ENCODE measurements at places on chromosomes 1 and 21.

DNA sequence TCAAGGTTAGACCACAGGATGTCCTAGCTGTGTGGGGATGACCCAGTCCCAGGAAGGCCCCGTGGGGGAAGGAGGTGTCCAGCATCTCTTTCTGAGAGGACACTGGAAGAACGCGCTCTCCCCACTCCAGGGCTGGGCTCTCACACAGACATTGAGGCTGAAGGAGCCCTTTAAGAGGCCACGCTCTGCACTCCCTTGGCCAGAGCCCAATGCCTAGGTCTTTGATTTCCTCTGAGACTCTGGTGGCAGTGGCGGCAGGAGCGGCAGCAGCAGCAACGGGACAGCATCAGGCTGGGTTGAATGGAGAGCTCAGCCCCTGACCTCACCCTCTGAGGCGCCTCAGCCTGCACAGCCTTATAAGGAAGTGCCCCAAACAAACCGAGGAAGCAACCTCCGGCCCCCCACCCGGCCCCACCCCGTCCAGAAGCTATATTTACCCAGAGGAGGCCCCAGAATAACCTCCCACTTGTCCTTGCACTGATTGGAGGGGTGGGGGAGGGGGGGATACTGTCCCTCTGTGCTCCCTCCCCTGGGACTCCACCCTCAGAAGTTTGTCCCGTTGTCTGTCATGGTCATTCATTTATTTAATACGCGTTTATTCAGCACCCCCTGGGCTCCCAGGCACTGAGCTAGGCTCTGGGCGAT, 12.3 kb downstream of the NES start:
- DNase-seq, result no peak

DNA sequence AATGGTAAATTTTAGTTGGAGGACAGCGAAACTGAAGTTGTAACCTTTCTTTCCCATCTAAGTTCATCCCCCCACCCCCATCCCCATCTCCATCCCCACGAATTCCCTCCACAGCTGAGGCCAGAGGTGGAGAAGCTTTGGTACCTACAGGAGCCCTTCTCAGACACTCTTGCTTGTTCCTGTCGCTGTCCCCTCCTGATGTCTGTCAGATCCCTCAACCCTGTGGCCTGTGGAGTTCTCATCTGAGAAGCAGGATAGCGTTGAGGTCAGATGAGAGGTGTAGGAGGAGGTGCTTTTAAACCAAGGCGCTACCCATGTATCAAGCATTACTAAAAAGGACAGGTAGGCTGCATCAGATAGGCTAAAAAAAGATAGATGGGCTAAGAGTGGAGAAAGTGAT, 769 bp downstream of the NTPCR start:
- peak; percentile 6 for DNase-seq

- no peak for DNase-seq
These were observed 26.2 kb downstream of the TP73 start for GRCh38 chr1:3678361-3679097.

GRCh38 chr1:155309423-155310021, 856 bp downstream of the FDPS start:
- DNase-seq, result no peak

DNA sequence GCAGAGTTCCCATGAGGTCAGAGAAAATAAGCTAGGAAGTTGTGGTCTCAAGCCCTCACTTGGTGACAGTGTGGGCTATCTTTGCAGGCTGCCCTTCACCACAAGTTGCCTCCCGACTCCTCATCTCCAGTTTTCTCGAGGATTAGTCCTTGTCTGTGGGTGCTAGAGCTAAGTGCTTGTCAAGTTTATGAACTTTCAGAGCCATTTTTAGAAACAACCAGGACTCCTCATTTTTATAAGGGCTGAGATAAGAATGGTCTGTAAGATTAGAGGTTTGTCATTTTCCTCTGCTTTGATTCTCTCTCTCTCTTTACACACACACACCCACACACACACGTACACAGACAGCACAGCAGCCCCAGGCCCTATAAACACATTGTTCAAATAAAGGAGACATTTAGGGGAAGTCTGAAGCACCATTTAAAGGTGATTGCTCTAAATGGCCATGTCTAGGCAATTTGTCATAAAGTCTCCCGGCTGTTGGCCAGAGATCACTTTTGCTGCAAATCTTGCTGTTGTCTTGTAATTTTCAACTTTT, 127.2 kb downstream of the LACTBL1 start:
- no peak for DNase-seq

- no peak for DNase-seq
These were observed 12.2 kb downstream of the CAMK1G start for GRCh38 chr1:209595599-209596285.

DNA sequence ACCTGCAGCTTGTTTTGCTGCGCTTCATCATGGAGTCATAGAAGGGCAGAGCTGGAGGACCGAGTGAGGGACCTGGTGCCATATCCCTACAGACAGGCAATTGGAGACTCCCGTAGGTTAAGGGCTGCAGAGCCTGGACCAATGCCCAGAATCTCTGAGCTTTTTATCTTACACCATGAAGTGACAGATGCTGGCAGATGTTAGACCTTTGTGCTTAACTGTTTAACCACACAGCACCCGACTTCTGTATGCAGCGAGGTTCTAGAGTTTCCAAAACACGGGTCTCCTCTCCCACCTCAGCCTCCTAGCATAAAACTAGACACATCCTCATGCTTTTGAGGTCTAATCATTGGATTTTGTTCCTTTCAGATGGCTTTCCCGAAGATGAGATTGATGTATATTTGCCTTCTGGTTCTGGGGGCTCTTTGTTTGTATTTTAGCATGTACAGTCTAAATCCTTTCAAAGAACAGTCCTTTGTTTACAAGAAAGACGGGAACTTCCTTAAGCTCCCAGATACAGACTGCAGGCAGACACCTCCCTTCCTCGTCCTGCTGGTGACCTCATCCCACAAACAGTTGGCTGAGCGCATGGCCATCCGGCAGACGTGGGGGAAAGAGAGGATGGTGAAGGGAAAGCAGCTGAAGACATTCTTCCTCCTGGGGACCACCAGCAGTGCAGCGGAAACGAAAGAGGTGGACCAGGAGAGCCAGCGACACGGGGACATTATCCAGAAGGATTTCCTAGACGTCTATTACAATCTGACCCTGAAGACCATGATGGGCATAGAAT, 47.6 kb downstream of the B3GALT5 start:
- DNase-seq, result no peak
